ENCODE measurements at places on chromosomes 6 and 20.

DNA sequence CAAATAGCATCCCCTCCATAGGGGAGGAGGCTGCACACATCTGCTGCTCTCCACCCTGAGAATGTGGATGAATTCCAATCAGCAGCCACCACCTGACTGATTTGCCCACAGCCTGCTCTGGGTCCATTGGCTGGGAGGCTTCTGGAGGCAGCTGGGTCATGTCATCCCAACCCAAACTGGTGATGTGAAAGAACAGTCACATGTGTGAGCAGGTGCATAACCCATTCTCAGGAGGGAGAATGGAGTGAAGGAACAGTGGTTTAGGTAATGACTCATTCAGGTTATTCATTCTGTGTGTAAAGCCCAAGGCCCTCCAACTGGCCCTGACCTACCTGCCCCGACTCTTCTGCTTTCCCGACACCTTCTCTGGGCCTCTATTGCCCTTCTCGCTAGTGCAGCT is 90.9 kb upstream of the GCM1 start:
- DNase-seq = no peak

DNA sequence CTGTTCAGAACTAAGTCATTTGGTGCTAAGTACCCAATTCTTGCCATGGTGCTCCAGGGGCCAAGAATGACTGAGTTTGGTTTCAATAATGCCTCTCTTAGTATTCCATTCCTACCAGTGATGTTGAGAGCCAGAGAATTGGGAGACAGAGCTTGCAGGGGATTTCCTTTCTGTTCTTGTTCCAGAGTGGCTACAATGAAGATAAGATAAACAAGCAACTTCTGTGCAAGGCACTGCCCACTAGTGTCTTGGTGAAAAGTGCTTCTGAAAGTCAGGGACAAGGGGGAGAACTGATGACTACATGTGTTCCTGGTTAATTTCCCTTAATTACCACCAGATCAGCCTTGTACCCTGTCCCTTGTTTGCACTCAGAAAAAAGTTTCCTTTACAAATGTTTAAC is 421.6 kb downstream of the BCKDHB start:
- DNase-seq = no peak

GRCh38 chr20:22106308-22106938 is 401.0 kb downstream of the PAX1 start:
- DNase-seq = peak; percentile 39

GRCh38 chr20:57393321-57394120 is 2.3 kb downstream of the RBM38 start:
- DNase-seq = no peak

DNA sequence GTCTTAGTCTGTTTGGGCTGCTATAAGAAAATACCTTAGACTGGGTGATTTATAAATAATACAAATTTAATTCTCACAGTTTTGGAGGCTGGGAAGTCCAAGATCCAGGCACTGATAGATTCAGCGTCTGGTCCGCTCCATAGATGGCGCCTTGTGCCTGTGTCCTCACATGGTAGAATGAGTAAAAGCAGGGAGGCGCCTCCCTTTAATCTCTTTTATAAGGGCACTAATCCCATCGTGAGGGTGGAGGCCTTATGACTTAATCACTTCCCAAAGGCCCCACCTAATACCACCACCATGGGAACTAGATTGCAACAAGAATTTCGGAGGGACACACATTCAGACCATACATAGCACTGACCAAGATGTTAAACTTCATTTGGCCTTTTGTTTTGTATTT is 91.2 kb upstream of the TMEM181 start:
- DNase-seq = no peak

DNA sequence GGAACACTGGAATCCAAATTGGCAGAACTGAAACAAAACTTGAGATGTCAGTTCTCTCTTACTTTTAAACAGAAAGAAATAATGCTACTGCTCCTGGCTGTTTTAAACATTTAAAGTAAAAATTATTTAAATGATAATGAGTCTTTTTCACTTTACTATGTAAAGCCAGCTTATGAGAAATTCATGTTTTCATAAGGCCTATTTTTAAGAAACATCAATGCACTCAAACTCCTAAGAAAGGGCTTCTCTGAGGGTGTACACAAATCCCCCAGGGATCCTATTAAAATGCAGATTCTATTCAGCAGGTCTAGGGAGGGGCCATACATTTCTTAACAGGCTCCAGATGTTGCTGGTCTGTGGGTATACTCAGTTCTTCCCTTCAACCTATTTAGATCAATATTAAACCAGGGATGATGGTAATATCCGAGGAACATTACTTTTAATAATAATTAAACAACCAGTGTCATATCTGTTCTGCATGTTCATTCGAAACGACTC is 2.3 kb downstream of the FERMT1 start:
- no peak for DNase-seq

DNA sequence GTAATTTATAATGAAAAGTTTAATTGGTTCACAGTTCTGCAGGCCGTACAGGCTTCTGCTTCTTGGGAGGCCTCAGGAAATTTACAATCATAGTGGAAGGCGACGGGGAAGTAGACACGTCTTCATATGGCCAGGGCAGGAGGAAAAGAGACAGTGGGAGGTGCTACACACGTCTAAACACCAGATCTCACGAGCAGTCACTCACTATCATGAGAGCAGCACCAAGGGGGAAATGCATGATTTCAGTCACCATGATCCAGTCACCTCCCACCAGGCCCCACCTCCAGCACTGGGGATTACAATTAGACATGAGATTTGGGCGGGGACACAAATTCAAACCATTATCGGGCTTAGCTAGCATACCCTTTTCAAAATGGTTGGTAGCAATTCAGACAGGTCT is 41.2 kb downstream of the EIF2S2 start:
- no peak for DNase-seq

GRCh38 chr6:144758602-144759001 is 473.5 kb downstream of the UTRN start:
- DNase-seq = no peak

DNA sequence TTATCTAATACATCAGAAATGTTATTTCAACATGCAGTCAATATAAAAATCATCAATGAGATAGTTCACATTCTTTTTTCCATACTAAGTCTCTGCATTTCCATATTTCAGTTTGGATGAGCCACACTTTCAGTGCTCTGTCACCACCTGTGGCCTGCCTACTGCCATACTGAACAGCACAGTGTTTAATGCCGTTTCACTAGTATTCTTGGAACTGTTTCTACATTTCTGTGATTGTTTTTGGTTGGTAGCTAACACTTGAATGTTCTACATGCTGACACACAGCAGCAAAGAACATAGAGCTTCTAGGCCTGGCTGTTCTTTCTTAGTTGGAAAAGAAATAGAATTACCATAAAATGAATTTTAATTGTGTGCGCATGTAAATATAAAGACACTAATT is 61.4 kb upstream of the KIF25 start:
- no peak for DNase-seq

- peak; percentile 35 for DNase-seq
Observed at GRCh38 chr6:105909106-105909505, 177.0 kb upstream of the PRDM1 start.

- DNase-seq = no peak
Observed at GRCh38 chr6:139475646-139476045, 101.2 kb upstream of the CITED2 start.

- DNase-seq = no peak
Observed at GRCh38 chr6:29810371-29810770, 17.3 kb upstream of the HLA-G start.

DNA sequence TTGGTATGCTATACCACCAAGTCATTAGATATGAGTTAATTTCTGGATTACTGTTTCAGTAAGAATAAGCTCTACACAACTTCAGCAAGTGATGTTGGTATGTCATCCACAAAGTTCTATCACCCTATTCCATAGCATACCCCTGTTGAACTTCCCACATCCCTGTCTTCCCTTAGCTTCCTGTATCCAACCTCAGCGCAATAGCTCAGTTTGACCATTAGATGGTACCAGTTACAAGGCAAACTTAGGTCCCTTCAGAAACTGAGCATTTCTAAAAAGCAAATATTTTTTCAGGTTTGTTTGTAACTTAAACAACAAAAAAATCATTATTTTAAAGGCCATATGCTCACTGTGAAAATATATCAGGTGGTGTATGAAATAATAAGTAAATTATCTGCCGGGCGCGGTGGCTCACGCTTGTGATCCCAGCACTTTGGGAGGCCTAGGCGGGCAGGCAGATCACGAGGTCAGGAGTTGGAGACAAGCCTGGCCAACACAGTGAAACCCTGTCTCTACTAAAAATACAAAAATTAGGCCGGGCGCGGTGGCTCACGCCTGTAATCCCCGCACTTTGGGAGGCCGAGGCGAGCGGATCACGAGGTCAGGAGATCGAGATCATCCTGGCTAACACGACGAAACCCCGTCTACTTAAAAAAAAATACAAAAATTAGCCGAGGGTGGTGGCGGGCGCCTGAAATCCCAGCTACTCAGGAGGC is 8.8 kb upstream of the MOG start:
- peak; percentile 36 for DNase-seq

GRCh38 chr6:26104457-26105108 is 17.4 kb downstream of the HFE start:
- no peak for DNase-seq

- DNase-seq = no peak
Observed at GRCh38 chr6:127146932-127147331, 28.5 kb downstream of the RSPO3 start.

DNA sequence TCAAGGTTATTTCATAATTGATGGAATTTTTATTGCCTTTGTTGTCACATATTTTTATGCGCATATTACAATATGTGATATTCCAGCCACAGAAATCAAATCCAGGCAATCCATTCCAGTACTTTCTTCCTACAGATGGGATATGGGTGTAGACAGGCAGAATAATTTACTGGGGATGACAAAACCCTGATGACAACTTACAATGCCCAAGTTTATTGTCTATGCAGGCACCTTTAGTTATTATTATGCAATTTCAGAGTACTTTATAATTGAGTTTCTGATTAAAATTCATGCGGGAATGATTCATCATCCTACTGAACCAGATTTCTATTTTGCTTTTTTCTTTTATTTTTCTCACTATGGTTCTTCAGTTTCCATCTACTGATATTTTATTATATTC is 358.7 kb downstream of the LMBRD1 start:
- DNase-seq = no peak

GRCh38 chr20:35954907-35955251 is 577 bp upstream of the SCAND1 start:
- no peak for DNase-seq

DNA sequence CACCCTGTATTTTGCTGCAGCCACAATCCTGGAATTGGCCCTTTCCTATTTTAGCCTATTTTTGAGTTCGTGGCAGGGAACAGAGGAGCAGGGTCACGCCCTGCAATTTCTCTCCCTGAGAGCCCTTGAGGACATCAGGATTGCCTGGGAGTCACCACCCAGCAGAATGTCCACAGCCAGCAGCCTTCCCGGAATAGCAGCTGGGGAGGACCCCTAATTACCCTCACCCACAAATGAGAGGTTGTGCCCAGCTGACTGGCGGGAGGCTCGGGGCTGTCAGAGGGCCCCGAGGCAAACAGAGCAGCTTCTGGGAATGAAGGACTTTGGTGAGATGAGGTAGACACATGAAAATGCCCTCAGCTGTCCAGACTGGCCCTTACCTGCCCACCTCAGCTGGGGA is 165.1 kb downstream of the PREX1 start:
- no peak for DNase-seq

GRCh38 chr20:33463332-33464101 is 20.0 kb upstream of the SNTA1 start:
- DNase-seq = peak; percentile 18

Data from midbrain (tissue), 1 donor.